CD8-positive, alpha-beta memory T cell (primary cell): ENCODE measurements at places on chromosomes 5 and 9.

DNA sequence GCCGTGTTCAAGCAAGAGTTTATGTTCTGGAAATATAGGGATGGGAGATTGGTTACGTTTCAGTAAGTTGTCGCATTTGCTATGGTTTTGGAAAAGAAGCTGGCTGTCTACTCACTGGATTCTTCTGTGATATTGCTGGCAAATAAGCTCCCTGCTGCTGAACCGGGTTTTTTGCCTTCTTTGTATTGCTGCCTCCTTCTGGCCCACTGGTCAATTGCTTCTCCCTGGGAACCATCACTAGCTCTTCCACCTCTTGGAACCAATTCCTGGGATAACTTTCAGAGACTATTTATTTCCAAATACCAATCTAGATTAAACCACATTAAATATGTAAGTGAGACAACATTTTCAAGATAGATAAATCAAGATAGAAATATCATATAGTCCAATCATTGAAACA is 43.0 kb downstream of the NUDT12 start:
- no peak for DNase-seq

DNA sequence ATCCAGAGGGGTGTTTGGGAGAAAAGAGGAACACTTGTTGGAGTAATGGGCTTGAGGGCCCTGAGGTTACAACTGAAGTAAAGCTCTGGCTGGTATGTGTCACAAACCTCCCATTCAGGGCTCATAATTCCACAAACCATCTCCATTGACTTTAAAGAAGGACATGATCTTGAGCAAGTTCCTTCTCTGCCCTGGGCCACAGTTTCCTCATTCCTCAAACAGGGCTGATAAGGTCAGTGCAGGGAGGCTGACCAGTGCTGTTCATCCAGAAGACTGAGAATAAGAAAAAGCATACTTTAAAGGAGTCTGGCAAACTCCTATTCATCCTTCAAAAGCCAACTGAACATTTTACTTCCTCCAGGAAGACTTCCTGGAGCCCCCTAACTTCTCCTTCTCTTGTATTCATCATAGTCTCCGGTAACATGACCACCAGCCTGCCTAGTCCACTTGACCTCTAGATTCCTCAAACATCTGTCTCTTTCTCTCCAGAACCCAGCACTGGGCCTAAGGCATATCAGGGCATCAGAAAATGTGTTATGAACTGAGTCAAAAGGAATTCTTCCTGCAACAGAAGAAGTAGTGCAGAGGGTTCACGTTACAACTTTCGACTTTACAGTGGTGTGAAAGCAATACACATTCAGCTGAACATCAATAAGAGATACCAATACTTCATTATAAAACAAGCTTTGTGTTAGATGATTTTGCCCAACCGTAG is 20.7 kb upstream of the PTPN3 start:
- DNase-seq = no peak

- DNase-seq = no peak
Observed at GRCh38 chr9:118553465-118553864, 815.8 kb downstream of the BRINP1 start.

DNA sequence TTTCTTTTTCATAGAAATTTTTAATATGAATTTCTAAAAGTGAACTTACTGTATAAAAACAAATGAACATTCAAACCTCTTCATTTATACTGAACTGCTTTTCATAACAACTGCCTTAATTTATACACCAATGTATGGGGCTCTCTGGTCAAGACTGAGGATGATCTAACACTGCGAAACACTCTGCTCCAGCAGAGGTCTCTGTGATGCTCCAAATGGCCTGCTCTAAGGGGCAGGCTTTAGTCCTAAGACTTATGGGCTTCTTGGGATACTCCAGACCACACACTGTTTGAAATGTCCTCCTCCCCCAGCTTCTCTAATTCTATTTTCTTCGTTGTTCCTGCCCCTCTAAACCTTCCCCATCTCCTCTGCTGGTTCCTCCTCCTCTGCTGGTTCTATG is 58.5 kb downstream of the LIFR start:
- no peak for DNase-seq

GRCh38 chr9:15371448-15371845 is 51.2 kb upstream of the SNAPC3 start:
- DNase-seq = no peak

- no peak for DNase-seq
Observed at GRCh38 chr5:14187660-14188059, 44.5 kb downstream of the TRIO start.

- DNase-seq = no peak
Observed at GRCh38 chr5:88979726-88980125, 96.7 kb upstream of the MEF2C start.

DNA sequence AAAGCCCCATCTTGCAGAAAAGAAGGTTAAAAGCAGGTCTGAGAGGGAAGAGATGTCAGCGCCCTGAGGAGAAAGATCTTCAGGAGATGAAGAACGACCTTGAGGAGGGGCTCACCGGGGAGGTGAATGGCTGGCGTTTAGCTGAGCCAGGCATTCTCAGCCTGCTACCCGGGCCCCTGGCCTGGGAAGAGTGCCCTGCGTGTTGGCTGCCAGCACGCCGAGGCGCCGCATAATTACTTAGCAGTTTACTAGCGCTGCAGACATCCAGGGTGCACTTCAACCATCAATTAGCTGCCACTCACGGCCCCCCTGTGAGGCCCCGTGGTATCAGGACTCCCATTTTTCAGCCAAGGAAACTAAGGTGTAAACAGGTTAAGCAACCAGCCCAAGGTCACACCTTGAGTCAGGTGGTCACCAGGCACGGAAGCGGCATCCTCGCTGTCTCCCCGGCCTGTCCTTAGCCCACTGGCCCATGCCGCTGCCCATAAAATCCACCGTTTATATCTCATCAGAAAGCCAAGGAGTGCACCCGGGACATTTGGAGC is 551.9 kb downstream of the BNC2 start:
- no peak for DNase-seq

DNA sequence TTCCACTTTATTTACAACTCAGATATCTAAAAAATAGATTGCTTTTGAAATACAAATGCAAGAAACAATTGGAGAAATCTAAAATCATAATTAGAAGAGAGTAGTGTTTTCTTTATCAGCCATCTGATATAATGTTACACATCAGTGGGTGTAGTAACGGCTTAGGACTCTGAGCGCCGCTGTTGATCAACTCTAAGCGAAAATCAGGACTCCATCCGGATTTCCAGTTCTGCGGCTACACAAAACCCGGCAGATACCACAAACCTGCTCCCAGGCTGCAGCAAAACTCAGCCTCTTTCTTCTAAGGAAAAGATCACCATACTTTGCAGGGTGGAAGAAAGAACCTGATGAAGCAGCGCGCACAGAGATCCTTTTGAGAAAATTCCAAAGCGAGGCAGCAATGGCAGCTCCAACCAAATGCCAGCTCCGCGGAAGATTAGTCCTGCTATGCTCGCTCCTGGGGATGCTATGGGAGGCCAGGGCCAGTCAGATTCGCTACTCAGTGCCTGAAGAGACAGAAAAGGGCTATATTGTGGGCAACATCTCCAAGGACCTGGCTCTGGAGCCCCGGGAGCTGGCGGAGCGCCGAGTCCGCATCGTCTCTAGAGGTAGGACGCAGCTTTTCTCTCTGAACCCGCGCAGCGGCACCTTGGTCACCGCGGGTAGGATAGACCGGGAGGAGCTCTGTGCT is at the start of gene PCDHGA9:
Gene PCDHGA9, plus strand, starts transcription at position 226 of the 691 bp plus-strand sequence. Its CDS starts 175 bp downstream, at position 401.
- DNase-seq = no peak

GRCh38 chr5:172167895-172168294 is 20.1 kb downstream of the STK10 start:
- no peak for DNase-seq

DNA sequence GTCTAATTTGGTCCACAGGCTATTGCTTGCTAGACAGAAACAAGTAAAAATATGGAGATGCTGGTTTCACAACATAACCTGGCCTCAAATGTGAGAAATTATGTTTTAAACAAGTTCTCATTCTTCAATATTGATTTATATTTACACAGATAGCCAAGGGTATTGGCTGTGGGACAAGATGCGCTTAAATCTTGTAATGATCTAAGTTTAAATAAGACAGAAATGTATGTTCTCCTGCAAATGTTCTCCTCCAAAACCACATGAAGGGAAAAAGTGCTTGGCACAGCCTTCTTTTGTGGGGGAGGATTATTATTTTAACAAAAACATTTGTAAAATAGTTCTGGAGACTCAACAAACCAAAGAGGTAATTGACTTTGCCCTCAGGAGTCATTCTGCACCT is 356.0 kb downstream of the DMAC1 start:
- no peak for DNase-seq

- no peak for DNase-seq
Observed at GRCh38 chr9:98129451-98129881, 10.4 kb upstream of the TRIM14 start.

- DNase-seq = no peak
Observed at GRCh38 chr5:14272548-14273205, 129.5 kb downstream of the TRIO start.

DNA sequence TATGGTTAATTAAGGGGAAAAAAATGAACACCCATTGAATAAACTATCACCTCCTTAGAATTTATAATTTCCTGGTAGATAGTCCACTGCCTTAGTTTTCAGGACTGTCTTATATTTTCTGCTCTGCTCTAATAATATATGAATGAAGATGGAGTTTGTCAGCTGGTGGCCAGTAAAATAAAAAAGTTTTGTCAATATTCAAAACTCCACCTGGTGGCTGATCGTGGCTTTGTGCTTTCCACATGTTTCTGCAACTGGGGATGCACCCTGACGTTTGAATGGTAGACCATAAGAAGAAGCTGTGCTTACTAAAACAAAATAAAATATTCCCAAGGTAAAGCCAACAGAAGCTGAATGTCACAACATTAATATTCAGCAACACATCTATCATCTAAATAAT is 286.6 kb upstream of the IZUMO3 start:
- no peak for DNase-seq

DNA sequence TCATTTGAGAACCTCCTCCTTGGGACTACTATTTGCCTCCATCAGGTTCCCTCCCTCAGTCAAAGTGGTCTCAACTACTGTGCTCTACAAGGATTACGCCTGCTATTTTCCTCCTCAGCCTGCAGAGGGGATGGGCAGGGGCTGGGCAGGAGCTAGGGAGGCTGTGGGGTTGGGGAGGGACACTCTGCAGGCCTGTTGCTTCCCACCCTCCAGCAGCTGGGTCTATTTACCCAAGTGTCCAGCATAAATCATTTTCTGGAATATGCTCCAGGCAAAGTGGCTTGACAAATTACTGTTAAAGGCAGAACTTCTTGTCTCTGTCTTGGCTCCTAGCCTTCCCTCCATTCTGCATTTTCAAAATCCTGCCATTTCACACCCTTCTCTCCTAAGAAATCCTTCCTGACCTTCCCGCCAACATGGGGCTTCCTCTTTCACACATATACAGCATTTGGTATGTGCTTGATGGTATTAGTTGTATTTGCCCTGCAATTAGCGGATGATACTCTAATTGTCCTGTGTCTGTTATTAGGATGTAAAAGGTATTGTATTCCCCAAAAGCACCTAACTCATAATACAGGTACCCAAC is 106.7 kb downstream of the EFNA5 start:
- DNase-seq = no peak

DNA sequence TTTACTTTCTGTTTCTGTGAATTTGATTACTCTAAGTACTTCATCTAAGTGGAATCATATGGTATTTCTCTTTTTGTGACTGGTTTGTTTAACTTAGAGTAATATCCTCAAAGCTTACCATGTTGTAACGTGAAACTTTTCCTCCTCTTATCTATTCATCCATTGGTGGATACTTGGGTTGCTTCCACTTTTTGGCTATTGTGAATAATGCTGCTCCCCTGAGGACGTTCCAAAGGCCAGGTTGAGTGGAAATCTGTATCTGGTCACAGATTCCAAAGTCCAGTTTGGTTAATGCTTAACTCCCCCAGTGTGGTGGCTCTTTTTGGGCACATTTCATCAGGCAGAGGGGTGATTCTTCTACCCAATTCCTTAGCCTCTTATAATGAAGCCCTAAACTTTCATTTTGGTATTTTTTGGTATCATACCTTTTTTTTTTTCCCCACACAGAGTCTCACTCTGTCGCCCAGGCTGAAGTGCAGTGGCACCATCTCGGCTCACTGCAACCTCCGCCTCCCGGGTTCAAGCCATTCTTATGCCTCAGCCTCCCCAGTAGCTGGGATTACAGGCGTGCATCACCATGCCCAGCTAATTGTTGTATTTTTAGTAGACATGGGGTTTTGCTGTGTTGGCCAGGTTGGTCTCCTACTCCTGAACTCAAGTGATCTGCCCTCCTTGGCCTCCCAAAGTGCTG is 65.4 kb downstream of the CMYA5 start:
- no peak for DNase-seq

DNA sequence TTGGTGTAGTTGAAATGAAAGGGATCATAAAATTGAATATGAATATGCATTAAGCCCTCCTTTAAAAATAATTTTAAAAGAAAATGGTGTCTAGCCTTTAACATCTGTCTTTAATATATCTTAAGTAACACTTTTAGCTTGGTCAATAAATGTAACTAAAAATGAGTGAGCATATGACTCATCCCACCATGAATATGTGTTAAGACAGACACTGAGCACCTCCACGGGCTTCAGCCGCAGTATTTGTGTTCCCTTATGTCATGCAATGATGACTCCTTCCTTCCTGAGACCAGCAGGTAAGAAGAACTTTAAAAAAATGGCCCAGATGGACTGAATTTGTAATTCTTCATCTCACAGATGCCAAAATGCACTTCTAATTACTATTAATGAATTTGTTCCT is 563.2 kb downstream of the NR2F1-AS1 start:
- no peak for DNase-seq

- peak; percentile 41 for DNase-seq
Observed at GRCh38 chr9:117825609-117826347, 121.6 kb downstream of the TLR4 start.

DNA sequence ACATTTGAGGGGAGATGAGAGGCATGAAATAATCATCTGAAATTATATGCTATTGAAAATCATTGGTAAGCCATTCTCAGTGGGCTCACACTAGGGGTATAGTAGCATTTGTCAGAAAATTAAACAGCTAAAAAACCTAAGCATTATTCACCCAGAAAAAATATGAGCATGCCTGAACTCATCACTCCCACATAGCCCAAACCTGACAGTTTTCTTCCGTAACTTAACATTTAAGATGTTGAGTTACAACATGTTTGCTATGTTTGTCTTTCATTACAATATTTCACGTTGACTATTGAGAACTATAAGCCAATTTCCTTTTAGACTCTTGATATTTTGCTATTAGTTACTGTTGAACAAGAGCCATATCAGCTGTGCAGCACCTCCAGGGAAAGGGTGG is 23.5 kb upstream of the GHR start:
- no peak for DNase-seq

- DNase-seq = no peak
Observed at GRCh38 chr9:21267485-21268346, 27.9 kb upstream of the IFNA14 start.

DNA sequence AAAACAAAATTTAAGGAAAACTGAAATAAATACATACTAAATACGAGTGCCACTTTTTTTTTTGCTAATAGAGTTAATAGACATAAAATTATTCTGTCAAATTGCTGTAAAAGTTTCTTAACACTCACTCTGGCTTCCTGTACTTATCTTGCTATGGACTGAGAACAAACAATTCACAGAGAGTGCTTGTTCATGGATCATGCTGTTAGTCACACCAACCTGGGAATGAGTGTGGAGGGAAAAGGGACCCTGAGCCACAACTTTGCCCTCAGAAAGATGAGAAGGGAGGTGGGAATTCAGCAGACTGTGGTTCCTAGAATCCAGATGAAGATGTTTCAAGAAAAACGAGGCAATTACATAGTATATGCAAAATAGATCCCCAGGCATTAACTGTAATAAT is 246.9 kb downstream of the FBXL7 start:
- DNase-seq = no peak
